ENCODE measurements at places on chromosomes 12 and 14.

DNA sequence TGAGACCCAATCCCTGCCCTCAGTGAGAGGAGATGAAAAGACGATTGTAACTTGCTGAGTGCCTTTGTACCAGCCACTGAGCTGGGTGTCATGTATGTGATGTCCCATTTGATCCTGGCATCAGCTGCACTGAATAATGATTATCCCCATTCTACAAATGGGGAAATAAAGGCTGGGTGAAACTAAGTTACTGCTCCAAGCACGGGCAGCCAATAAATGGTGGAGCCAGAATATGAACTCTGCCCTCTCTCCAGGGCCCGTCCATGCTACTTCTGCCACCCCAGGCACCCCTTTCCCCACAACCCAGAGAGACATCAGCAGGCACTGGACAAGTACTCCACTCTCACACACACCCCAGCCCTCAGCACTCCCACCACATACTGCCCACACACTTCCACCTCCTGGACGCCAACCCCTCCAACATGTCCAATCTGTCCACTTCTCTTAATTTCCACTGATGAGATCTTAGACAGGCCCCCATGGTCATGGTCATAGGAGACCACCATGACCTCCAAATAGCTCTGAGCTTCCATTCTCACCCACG lies 115.8 kb downstream of the DICER1 start:
- no peaks in the 10 kb centered on the region for H3K36me3 ChIP-seq
- no peaks in the 10 kb centered on the region for H3K4me1 ChIP-seq
- H3K27ac ChIP-seq = no peak overlapping the region
- no peak overlapping the region for H3K4me3 ChIP-seq

DNA sequence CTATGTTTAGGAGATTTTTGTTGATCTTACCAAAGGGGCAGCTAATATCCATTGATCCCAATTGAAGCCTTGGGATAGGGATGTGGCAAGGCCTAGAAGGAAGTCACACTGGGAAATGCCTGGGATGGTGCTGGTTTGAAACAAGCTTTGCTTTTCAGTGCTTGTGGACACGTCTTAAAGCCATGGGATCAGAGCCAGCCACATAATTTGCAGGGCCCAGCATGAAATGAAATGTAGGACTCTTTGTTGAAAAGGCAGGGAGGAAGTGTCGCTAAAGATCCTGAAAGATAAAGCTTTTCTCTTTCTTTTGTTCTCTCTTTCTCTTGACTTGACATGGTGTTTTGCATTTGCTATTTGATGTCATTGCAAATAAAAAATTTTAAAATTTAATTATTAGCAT lies 5.0 kb downstream of the TTC9 start:
- H3K4me1 ChIP-seq = peaks cover 10% of the 10 kb centered on the region
- H3K36me3 ChIP-seq = no peaks in the 10 kb centered on the region
- no peak overlapping the region for H3K4me3 ChIP-seq
- no peaks in the 10 kb centered on the region for H3K27me3 ChIP-seq
- no peak overlapping the region for H3K27ac ChIP-seq
- no peak for DNase-seq

DNA sequence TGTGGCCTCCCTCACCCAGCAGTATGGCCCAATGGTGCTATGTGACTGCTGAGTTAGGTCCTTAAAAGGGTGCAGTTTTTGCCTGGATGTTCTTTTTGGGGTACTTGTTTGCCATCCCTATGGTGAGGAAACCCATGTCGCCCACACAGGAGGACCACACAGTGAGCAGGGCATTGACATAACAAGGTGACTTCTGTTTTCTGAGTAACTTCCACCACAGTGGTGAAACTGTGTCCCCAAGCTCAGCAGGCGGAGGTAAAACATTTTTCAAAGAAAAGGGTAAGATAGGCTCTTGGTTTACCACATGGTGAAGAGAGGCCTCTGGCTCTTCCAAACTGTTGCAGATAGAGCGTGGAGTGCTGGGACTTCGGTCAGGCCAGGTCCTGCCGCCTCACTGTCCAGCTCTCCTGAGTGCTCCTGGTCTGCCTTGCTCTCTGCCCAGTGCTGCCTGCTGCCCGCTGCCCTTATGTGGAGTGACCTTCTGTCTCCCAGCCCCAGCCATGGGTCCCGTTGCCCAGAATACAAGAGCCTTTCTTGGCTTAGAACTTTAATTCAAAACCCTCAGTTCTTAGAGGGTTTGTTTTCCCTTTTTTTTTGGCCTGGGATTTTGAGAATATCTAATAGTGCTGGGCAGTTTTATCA lies 54.0 kb downstream of the TRAF3 start:
- no peak overlapping the region for H3K4me3 ChIP-seq
- H3K4me1 ChIP-seq = peaks cover 3% of the 10 kb centered on the region
- DNase-seq = no peak
- no peaks in the 10 kb centered on the region for H3K27me3 ChIP-seq
- H3K27ac ChIP-seq = no peak overlapping the region

GRCh38 chr14:75720116-75720515 lies 59.1 kb downstream of the TTLL5 start:
- no peaks in the 10 kb centered on the region for H3K27me3 ChIP-seq
- H3K4me1 ChIP-seq = no peaks in the 10 kb centered on the region
- no peak overlapping the region for H3K27ac ChIP-seq
- no peak for DNase-seq

DNA sequence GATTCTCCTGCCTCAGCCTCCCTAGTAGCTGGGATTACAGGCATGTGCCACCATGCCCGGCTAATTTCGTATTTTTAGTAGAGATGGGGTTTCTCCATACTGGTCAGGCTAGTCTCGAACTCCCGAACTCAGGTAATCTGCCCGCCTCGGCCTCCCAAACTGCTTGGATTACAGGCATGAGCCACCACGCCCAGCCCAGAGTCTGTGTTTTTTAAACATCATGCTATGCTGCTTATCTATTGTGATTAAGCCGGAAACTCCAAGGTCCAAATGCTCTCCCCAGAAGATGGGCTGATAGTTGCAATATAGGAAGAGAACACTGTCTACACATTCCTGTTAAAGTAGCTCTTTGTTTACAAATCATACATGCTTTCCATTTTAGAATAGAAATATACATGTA lies 30.5 kb upstream of the MAX start:
- no peaks in the 10 kb centered on the region for H3K27me3 ChIP-seq
- no peak for DNase-seq
- no peak overlapping the region for H3K4me3 ChIP-seq
- H3K4me1 ChIP-seq = no peaks in the 10 kb centered on the region

GRCh38 chr14:66017927-66018326 lies 468.2 kb upstream of the CCDC196 start:
- no peak for DNase-seq
- no peak overlapping the region for H3K27ac ChIP-seq
- no peaks in the 10 kb centered on the region for H3K27me3 ChIP-seq
- H3K4me3 ChIP-seq = no peak overlapping the region
- H3K36me3 ChIP-seq = no peaks in the 10 kb centered on the region
- H3K4me1 ChIP-seq = no peaks in the 10 kb centered on the region

- H3K27me3 ChIP-seq = no peaks in the 10 kb centered on the region
- no peaks in the 10 kb centered on the region for H3K36me3 ChIP-seq
- no peak overlapping the region for H3K27ac ChIP-seq
- H3K4me1 ChIP-seq = peaks cover 4% of the 10 kb centered on the region
- DNase-seq = peak; percentile 48
- no peak overlapping the region for H3K4me3 ChIP-seq
Observed at GRCh38 chr14:101707863-101708620, 53.5 kb upstream of the PPP2R5C start.

GRCh38 chr14:44914849-44915248 lies 46.9 kb downstream of the KLHL28 start:
- no peak overlapping the region for H3K4me3 ChIP-seq
- H3K4me1 ChIP-seq = no peaks in the 10 kb centered on the region
- no peak for DNase-seq
- H3K27ac ChIP-seq = no peak overlapping the region
- H3K36me3 ChIP-seq = no peaks in the 10 kb centered on the region

GRCh38 chr14:24258548-24259265 lies 4.3 kb downstream of the TGM1 start:
- H3K27me3 ChIP-seq = no peaks in the 10 kb centered on the region
- H3K36me3 ChIP-seq = peaks cover 56% of the 10 kb centered on the region
- DNase-seq = no peak
- H3K27ac ChIP-seq = peak overlapping the region; percentile 88
- H3K4me1 ChIP-seq = peaks cover 16% of the 10 kb centered on the region
- no peak overlapping the region for H3K4me3 ChIP-seq

DNA sequence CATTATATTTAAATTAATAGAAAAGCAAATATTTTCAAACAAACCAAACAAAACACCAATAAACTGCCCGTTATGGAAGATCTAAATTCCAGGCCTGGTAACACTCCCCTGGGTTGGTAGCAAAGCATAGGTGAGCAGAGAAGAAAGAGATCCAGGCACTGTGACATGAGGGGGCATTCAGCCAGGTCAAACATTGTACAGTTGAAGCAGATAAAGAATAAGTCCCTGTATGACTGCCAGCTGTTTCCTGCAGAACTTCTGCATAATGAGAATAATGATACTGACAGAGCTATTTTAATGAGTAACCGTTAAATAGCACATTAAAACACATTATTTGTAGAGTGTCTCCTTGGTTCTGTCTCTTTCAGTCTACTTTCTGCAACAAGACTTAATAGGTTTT lies 35.4 kb downstream of the SLC38A1 start:
- H3K4me3 ChIP-seq = no peak overlapping the region
- H3K36me3 ChIP-seq = peaks cover 98% of the 10 kb centered on the region
- H3K4me1 ChIP-seq = no peaks in the 10 kb centered on the region

DNA sequence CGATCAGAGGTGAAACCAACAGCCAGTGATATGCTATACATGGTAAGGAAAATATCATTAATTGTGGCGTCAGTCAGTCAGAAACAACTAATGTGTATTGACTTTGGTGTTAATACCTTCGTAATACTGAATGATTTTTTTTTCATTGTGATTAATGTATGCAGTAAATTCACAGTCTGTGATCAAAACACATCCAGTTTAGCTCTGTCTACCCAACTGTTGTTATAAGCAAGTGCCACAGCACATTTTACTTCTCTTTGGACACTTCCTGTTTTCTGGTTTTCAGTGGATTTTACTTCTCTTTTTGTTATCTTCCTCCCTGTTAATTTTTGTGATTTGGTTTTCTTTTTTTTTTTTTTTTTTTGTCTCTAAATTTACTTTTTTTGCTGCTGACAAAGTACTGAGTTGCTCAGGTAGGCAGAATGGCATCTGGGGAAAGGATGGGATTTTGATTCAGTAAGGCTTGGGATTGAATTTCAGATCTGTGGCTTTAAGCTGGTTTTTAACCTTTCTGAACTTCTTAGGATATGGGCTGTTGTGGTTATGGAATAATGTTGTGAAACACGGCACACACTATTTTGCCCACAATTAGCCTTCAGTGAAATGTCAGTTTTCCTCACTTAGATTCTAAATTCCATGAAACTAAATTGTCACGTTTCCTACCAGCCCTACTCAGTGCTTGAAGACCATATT lies 604 bp downstream of the GLIPR1 start:
- H3K27ac ChIP-seq = peak overlapping the region; percentile 76
- no peak for DNase-seq
- H3K36me3 ChIP-seq = 0 out of 2 replicates have a peak, but pooled peaks cover 7% of the 10 kb centered on the region
- no peaks in the 10 kb centered on the region for H3K27me3 ChIP-seq
- H3K4me3 ChIP-seq = peak overlapping the region; percentile 29

- peaks cover 6% of the 10 kb centered on the region for H3K4me1 ChIP-seq
- H3K4me3 ChIP-seq = no peak overlapping the region
- DNase-seq = peak; percentile 45
- H3K27ac ChIP-seq = peak overlapping the region; percentile 24
Observed at GRCh38 chr14:103314496-103315277, 19.4 kb upstream of the EIF5 start.

- peaks cover 27% of the 10 kb centered on the region for H3K4me1 ChIP-seq
- no peaks in the 10 kb centered on the region for H3K36me3 ChIP-seq
- DNase-seq = no peak
- no peak overlapping the region for H3K27ac ChIP-seq
Observed at GRCh38 chr12:12443431-12443878, 86.6 kb downstream of the BORCS5 start.

GRCh38 chr12:71054551-71054950 lies 103.2 kb downstream of the TSPAN8 start:
- no peaks in the 10 kb centered on the region for H3K36me3 ChIP-seq
- no peaks in the 10 kb centered on the region for H3K27me3 ChIP-seq
- H3K4me3 ChIP-seq = no peak overlapping the region
- no peaks in the 10 kb centered on the region for H3K4me1 ChIP-seq
- DNase-seq = no peak

DNA sequence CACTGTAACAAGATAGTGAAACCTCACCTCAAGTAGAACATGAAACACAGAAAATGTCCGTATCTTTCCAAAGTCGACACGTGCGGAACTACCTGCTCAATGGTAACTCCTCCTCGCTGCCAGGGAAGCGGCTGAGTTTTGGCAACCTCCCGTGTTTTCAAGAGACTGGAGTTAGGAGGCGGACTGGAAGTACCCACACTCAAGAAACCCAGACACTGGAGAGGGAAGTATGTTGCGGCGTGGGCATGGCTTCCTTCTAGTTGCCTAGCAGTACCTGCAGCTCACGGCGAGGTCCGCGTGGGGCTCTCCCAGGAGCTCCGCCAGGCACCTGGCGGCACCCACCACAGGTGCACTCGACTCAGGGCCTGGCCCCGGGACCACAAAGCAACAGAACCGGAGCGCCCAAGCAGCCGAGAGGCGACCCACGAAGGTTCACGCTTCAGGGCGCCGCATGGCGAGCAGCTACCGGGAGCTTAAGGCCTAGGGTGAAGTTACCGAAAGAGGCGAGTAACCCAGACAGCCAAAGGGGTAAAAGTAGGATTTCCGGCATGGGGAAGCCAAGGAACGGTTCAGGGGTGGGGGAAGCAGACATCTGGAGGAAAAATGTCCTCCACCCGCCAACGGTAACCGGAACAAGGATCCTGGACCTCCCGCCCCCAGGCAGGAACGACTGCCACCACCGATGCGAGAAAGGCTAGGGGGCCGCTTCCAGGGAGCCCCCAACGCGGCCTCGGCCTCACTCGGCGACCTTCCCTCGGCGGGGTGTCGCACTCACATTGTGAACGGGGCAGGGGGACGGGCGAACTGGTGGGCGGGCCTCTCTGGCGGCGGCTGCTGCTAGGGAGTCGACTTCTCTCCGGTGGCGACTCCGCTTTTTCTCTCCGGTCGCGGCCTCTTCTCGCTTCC lies 608 bp downstream of the PTGES3 start:
- no peak for DNase-seq
- H3K4me1 ChIP-seq = peaks cover 9% of the 10 kb centered on the region
- H3K27me3 ChIP-seq = no peaks in the 10 kb centered on the region

GRCh38 chr14:73816393-73816816 lies 35.2 kb upstream of the PTGR2 start:
- no peaks in the 10 kb centered on the region for H3K27me3 ChIP-seq
- H3K4me1 ChIP-seq = no peaks in the 10 kb centered on the region
- H3K27ac ChIP-seq = no peak overlapping the region
- H3K36me3 ChIP-seq = no peaks in the 10 kb centered on the region

DNA sequence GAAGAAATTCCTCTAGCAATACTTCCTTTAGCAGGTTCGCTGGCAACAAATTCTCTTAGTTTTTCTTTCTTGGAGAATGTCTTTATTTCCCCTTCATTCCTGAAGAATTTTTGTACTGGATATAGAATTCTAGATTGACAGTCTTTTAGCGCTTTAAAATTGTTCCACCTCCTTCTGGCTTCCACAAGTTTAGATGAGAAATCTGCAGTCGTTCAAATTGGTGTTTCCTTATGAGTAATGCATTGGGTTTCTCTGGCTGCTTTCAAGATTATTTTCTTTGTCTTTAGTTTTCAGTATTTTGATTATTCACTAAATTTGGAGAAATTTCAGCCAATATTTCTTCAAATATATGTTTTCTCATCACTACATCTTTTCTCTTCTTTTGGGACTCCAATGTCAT lies 33.3 kb upstream of the FGF6 start:
- no peak overlapping the region for H3K4me3 ChIP-seq
- H3K4me1 ChIP-seq = peaks cover 4% of the 10 kb centered on the region
- no peak overlapping the region for H3K27ac ChIP-seq
- no peak for DNase-seq
- peaks cover 7% of the 10 kb centered on the region for H3K27me3 ChIP-seq

- H3K27ac ChIP-seq = peak overlapping the region; percentile 93
- DNase-seq = no peak
- H3K4me1 ChIP-seq = peaks cover 25% of the 10 kb centered on the region
- H3K36me3 ChIP-seq = no peaks in the 10 kb centered on the region
Observed at GRCh38 chr12:96502477-96502876, 13.1 kb downstream of the CFAP54 start.

All from RWPE2 (cell line).